Small intestine (tissue), 16 donors: ENCODE measurements at places on chromosomes 2 and 18.

DNA sequence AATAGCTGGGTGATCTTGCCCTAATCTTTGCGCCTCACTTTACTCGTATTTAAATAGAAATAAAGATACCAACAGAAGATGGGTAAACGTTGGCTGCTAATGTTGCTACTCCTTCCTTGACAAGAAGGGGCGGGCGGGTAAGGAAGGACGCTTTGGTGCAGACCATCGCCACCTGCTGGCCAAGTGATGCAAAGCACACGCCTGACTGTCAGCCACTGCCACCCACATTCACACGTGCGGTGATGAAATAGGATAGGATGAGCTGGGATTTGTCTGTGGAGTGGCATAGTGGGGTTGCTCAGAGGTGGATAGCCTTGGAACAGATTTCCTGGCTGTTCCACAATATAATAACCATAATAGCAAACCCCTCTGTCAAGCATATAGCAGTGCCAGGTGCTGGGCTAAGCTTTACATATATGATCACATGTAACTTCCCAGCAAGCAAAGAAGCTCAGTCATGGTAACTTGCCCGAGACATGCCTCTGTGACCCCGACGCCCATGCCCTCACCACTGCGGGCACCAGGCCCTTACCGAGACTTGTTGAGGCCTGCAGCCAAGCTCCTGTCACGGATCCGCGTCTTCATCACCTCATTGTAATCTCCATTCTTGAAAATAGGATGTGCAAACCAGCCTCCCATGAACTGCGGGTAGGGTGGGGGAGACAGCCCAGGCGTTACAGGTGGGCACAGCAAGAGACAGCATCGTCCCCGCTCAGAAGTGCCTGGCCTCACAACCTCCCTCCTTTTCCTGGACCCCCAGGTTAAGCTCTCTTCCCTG, 39.3 kb downstream of the LCT start:
- H3K36me3 ChIP-seq = peaks cover 14% of the 10 kb centered on the region
- H3K4me3 ChIP-seq = no peak overlapping the region
- DNase-seq = peak; percentile 71
- H3K27me3 ChIP-seq = no peaks in the 10 kb centered on the region

DNA sequence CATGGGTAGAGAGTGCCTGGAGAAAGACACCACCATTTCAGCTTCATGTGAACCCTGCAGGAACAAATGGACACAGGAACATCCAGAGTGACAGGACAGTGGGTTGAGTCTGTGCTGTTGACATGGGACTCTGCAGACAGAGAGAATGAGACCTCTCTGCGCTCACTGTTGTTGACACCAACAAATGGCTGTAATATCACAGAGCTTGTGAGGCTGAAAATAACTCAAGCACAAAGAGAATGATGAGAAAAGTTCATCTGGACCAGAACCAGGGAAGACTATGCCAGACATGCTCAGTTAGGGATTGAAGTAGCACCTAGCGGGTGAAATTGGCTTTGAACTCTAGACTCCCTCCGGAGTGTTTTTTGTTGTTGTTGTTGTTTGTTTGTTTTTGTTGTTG, 37.0 kb upstream of the YWHAQ start:
- no peaks in the 10 kb centered on the region for H3K27me3 ChIP-seq
- no peak for DNase-seq
- no peak overlapping the region for H3K27ac ChIP-seq
- no peak overlapping the region for H3K4me3 ChIP-seq

GRCh38 chr2:142866426-142866825, 11.0 kb upstream of the KYNU start:
- DNase-seq = no peak
- no peak overlapping the region for H3K4me3 ChIP-seq
- H3K4me1 ChIP-seq = no peaks in the 10 kb centered on the region
- no peaks in the 10 kb centered on the region for H3K36me3 ChIP-seq

- no peaks in the 10 kb centered on the region for H3K36me3 ChIP-seq
- H3K4me1 ChIP-seq = peaks cover 6% of the 10 kb centered on the region
- peaks cover 19% of the 10 kb centered on the region for H3K27me3 ChIP-seq
- H3K4me3 ChIP-seq = peak overlapping the region; percentile 2
- peak overlapping the region; percentile 19 for H3K27ac ChIP-seq
Observed at GRCh38 chr2:102251042-102251848, 60.1 kb upstream of the IL1RL1 start.

DNA sequence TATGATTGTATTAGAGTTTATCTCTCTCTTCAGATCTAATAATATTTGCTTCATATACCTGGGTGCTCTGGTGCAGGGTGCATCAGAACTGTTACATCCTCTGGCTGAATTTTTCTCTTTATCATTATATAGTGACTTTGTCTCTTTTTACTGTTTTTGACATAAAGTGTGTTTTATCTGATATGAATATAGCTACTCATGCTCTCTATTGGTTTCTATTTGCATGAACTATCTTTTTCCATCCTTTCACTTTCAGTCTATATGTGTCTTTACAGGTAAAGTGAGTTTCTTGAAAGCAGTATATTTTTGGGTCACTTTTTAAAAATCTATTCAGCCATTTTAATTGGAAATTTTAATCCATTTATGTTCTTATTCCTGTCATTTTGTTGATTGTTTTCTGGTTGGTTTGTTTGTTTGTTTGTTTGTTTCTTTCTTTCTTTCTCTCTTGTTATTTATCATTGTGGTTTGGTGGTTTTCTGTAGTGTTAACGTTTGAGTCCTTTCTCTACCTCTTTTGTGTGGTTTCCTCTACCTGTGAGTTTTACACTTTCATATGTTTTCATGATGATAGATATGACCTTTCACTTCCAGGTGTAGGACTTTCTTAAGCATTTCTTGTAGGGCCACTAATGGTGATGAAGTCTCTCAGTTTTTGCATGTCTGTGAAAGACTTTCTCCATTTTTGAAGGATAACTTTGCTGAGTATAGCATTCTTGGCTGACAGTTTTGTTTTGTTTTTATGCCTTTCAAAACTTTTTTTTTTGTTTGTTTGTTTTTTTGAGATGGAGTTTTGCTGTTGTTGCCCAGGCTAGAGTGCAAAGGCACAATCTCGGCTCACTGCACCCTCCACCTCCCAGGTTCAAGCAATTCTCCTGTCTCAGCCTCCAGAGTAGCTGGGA, 54.9 kb downstream of the CCNT2 start:
- H3K4me1 ChIP-seq = no peaks in the 10 kb centered on the region
- no peak overlapping the region for H3K4me3 ChIP-seq
- H3K27me3 ChIP-seq = no peaks in the 10 kb centered on the region
- H3K36me3 ChIP-seq = no peaks in the 10 kb centered on the region
- no peak overlapping the region for H3K27ac ChIP-seq
- DNase-seq = no peak

GRCh38 chr2:222309361-222309760, 10.6 kb upstream of the PAX3 start:
- DNase-seq = no peak
- H3K4me3 ChIP-seq = no peak overlapping the region
- peaks cover 92% of the 10 kb centered on the region for H3K27me3 ChIP-seq
- H3K36me3 ChIP-seq = no peaks in the 10 kb centered on the region

DNA sequence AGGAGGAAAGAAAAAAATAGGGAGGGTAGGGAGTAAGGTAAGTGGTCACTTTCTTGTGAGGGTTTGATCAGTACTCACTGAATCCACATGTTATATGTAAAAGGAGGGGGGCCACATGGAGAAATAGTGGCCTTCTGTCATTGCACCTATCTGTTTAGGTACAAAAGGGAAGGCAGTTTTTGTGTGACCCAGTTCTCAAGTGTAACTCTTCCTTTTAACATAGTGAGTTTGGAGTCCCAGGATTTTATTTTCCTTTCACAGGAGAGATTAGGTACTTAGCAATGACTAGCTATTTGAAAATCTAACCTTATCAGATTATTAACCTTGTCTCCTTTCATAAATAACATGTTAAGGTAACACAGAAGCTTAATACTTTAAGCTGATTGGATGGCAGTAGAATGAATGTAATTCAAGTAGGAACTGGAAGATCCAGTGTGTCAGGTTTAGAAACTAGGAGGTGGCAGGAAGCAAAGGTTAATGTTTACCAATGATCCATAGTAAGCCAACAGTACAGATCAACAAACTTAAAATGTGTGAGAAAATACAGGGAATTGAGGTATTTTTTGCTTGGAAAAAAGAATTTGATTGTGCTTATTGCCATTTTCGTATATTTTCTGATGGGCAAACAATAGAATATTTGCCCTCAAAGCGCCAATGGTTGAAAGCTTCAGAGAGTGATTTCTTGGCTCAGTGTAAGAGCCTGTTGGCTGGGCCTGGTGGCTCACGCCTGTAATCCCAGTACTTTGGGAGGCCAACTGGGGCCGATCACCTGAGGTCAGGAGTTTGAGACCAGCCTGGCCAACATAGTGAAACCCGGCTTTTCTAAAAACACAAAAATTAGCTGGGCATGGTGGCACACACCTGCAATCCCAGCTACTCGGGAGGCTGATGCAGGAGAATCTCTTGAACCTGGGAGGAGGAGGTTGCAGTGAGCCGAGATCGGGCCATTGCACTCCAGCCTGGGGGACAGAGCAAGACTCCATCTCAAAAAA, 11.3 kb downstream of the HNMT start:
- DNase-seq = peak; percentile 92
- H3K36me3 ChIP-seq = no peaks in the 10 kb centered on the region
- H3K27ac ChIP-seq = peak overlapping the region; percentile 67
- no peak overlapping the region for H3K4me3 ChIP-seq
- H3K4me1 ChIP-seq = peaks cover 35% of the 10 kb centered on the region

- H3K27ac ChIP-seq = no peak overlapping the region
- no peaks in the 10 kb centered on the region for H3K4me1 ChIP-seq
- DNase-seq = no peak
- no peak overlapping the region for H3K4me3 ChIP-seq
- H3K36me3 ChIP-seq = no peaks in the 10 kb centered on the region
- H3K27me3 ChIP-seq = no peaks in the 10 kb centered on the region
Observed at GRCh38 chr2:189234991-189235390, 55.4 kb upstream of the COL5A2 start.

GRCh38 chr2:7594211-7594610, 677.0 kb downstream of the RNF144A start:
- H3K36me3 ChIP-seq = no peaks in the 10 kb centered on the region
- H3K27me3 ChIP-seq = no peaks in the 10 kb centered on the region

GRCh38 chr2:173868406-173868805, 96.8 kb downstream of the SP3 start:
- no peak overlapping the region for H3K4me3 ChIP-seq
- no peak for DNase-seq
- no peaks in the 10 kb centered on the region for H3K36me3 ChIP-seq
- no peak overlapping the region for H3K27ac ChIP-seq
- no peaks in the 10 kb centered on the region for H3K27me3 ChIP-seq
- no peaks in the 10 kb centered on the region for H3K4me1 ChIP-seq

DNA sequence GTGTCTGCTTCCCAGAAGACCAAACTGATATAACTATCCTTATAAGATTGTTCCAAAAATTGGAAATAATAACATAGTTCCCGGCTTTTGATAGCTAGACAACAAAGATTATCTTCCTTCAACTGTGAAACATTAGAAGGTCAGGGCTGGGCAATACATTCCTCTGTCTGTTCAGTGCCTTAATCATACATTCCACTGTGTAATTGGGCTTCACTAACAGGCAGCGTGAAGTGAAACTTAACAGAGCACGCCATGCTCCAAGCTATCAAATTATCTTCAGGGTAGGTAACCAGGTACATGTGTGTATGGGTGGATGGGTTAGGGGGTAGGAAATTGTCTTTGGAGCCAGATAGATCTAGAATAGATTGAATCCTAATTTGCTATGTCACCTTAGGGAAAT, 23.5 kb upstream of the ARL5A start:
- no peaks in the 10 kb centered on the region for H3K36me3 ChIP-seq
- H3K4me1 ChIP-seq = no peaks in the 10 kb centered on the region
- no peak overlapping the region for H3K27ac ChIP-seq
- no peaks in the 10 kb centered on the region for H3K27me3 ChIP-seq

DNA sequence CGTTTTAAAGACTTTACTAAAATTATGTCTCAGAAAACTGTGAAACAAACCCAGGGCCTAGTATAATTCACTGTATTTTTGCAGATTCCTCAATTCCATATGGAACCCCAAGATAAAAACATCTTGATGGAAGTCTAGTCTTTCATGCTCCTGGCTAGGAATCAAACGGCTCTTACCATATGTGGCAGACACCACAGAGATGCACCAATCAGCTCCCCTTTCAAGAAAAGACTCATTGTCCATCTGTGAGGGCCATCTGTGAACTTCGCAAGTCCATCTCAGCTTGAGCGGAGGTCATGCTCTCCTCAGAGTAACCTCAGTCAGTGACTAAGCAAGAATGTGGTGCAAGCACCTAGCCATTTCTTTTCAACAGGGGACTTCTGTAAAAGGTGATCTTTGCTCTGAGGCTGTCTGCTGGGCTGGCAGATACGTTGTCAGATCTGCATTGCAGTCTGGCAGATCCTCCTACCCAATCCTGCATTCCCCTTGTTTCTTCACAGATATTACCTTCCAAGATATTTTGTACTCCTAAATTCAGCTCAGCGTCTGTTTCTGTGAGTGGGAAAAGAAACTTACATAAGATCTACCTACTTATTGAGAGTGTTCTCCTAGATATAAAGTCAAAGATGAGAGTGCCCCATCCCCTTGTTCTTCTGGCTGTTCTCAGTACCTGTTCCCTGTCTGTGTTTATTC, 419.3 kb downstream of the SPAG16 start:
- no peaks in the 10 kb centered on the region for H3K36me3 ChIP-seq
- no peaks in the 10 kb centered on the region for H3K4me1 ChIP-seq
- no peak overlapping the region for H3K27ac ChIP-seq

DNA sequence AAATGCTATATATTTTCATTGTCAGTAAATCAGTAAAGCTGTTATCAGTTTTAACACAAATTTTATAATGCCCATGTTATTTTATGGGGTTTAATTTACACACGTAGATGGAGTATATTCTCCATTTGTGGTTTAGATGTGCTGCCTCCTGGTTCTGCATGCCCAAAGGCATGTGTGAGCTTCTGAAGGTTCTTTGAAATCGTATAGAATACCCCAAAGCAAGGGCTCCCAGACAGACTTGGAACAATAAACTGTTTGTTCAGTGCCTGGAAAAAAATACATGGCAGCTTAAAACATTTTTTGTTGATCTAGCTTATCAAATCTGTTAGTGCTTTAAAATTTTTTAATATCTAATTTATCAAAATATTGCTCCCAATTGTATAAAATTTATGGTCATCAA, 150.4 kb downstream of the GPD2 start:
- H3K4me1 ChIP-seq = no peaks in the 10 kb centered on the region
- no peak overlapping the region for H3K4me3 ChIP-seq
- H3K27ac ChIP-seq = no peak overlapping the region
- DNase-seq = no peak

- H3K36me3 ChIP-seq = no peaks in the 10 kb centered on the region
- H3K4me3 ChIP-seq = no peak overlapping the region
- no peak overlapping the region for H3K27ac ChIP-seq
- no peak for DNase-seq
- H3K27me3 ChIP-seq = no peaks in the 10 kb centered on the region
Observed at GRCh38 chr2:239904496-239904895, 120.6 kb downstream of the NDUFA10 start.

- no peak overlapping the region for H3K4me3 ChIP-seq
- no peaks in the 10 kb centered on the region for H3K27me3 ChIP-seq
- DNase-seq = no peak
- H3K4me1 ChIP-seq = no peaks in the 10 kb centered on the region
Observed at GRCh38 chr2:6948677-6949351, 31.6 kb downstream of the RNF144A start.
